ENCODE measurements at places on chromosomes 3 and 15.

- DNase-seq = no peak
Observed at GRCh38 chr3:40170395-40170794, 139.1 kb upstream of the EIF1B start.

DNA sequence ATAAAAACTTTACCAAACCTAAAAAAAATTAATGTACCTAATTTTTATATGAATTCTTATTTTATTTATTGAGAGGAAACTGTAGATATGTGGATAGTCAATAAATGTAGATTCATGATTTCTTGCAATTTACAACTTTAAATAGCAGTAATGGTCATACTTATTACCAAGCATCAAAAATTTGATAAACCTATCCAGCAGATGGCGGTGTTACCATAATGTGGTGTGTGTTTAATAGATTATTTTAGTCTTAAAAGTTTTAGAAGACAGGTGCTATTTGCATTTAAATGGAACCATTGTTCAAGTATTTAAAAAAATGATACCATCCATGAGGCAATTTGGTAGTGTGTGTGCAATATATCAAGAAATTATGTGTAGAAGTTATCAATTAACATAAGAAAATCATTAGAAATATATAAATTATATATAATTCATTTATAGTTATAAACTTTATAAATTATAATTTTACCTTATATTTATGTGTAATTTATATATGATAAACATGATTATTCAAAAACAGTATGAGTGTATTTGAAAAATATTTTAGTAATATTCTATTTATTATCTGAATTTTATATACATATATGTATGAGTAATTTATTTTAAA, 176.0 kb upstream of the BCHE start:
- peak; percentile 46 for DNase-seq

DNA sequence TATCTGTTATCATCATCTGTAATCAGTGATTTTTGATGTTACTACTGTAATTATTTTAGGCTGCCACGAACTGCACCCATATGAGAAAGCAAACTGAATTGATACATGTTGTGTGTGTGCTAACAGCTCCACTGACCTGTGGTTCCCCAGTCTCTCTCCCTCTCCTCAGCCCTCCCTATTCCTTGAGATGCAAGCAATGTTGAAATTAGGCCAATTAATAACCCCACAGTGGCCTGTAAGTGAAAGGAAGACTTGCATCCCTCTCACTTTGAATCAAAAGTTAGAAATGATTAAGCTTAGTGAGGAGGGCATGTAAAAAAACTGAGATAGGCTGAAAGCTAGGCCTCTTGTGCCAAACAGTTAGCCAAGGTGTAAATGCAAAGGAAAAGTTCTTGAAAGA, 218.6 kb upstream of the LRRFIP2 start:
- DNase-seq = no peak

GRCh38 chr15:29952225-29952624, 130.0 kb upstream of the TJP1 start:
- DNase-seq = no peak

GRCh38 chr3:130299531-130299930, 45.9 kb upstream of the COL6A5 start:
- no peak for DNase-seq

DNA sequence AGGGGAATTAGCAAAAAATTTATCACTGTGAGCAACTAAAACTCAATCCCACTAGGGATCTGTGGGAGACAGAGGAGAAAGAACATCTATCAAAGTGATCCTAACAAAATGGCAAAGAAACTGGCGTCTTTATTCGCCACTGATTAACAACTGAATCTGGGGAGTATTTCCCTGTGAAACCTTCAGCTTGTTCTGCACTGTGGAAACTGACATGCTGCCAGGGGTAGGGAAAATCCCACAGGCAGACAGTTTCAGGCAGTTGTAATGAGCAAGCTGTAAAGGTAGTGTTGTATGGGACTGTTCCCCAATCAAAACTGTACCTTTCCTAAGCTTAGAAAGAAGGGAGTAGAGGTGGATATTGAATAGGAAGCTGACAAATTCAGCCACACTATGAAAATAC, 611.7 kb downstream of the VGLL3 start:
- no peak for DNase-seq

DNA sequence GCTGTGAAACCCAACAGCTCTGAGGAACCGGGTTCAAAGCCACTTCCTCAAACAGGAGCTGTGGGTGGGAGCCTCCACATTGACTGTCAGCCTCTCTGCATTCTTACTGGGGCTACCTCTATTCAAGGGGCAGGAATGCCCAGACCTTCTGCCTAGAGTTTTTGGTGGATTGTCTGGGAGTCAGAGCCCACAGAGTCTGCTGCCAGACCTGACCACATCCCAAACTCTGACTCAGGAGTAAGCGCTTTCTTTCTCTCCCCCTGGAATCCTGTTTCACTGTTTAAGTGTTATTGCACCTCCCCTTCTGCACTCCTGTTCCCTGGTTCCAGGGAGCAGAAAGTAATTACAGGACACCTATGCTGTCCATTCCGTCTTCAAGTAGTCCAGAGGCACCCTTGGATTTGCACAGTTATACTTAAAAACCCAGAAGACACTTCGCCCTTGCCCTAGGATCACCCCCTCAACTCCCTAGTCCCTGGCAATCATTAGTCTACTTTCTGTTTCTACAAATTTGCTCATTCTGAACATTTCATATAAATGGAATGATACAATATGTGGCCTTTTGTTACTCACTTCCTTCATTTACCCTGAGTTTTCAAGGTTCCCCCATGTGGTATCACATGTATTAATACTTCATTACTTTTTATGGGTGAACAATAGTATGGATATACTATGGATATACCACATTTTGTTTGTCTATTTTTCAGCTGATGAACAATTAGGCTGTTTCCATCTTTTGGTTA, 37.9 kb upstream of the TJP1 start:
- peak; percentile 62 for DNase-seq

GRCh38 chr3:43461345-43461744, 160.5 kb downstream of the ANO10 start:
- peak; percentile 24 for DNase-seq

DNA sequence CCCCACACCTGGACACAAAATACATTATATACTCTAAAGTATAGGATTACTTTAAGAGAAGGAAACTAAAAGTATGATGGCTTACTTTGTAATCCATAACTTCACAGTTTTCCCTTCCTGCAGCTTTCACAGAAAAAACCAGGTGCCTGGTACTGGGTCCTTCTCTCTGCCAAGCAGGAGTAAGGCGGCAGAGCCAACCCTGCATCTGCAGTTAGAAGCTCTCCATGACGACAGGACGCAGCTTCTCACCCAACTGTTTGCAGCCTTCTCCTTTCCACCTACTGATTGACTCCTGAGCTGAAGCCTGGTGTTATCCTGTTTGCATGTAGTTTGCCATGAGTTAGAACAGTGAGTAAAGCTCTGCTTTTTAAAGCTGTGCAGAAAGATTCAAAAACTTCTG, 6.7 kb downstream of the MRAS start:
- DNase-seq = no peak

- no peak for DNase-seq
Observed at GRCh38 chr3:16316847-16317560, 52.0 kb downstream of the OXNAD1 start.

- DNase-seq = no peak
Observed at GRCh38 chr3:132781922-132782321, 59.7 kb upstream of the NPHP3 start.

GRCh38 chr3:63142681-63143080, 135.4 kb upstream of the SYNPR start:
- no peak for DNase-seq

GRCh38 chr3:152177757-152178156, 91.0 kb upstream of the MBNL1 start:
- DNase-seq = no peak

GRCh38 chr3:188351648-188352047, 197.7 kb downstream of the LPP start:
- DNase-seq = no peak

DNA sequence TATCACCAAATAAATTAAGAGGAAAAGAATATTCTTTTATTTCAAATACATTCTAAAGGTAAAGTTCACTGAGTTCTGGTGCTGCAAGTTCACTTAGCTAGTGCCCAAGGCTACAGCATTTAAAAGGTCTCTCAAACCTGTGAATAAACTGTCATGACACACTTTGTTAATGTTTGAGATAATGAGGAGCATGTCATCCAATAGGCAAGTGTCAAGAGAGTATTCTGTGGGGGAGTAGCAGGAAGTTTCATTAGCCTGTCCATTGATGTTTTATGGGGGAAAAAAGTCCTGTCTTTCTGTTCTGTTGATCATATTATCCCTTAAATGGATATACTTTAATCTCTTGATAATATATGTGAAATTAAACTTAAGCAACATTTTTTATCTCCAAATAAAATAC, 4.0 kb downstream of the SPESP1 start:
- DNase-seq = peak; percentile 21

- DNase-seq = no peak
Observed at GRCh38 chr3:14943042-14943441, 4.3 kb upstream of the NR2C2 start.

GRCh38 chr15:90259524-90259923, 5.9 kb upstream of the NGRN start:
- DNase-seq = no peak

- DNase-seq = peak; percentile 52
Observed at GRCh38 chr3:114122027-114122709, 56.7 kb downstream of the DRD3 start.

GRCh38 chr3:53489787-53490458, 4.5 kb upstream of the CACNA1D start:
- DNase-seq = no peak

GRCh38 chr15:66483131-66483566, 14.4 kb downstream of the SNAPC5 start:
- no peak for DNase-seq

DNA sequence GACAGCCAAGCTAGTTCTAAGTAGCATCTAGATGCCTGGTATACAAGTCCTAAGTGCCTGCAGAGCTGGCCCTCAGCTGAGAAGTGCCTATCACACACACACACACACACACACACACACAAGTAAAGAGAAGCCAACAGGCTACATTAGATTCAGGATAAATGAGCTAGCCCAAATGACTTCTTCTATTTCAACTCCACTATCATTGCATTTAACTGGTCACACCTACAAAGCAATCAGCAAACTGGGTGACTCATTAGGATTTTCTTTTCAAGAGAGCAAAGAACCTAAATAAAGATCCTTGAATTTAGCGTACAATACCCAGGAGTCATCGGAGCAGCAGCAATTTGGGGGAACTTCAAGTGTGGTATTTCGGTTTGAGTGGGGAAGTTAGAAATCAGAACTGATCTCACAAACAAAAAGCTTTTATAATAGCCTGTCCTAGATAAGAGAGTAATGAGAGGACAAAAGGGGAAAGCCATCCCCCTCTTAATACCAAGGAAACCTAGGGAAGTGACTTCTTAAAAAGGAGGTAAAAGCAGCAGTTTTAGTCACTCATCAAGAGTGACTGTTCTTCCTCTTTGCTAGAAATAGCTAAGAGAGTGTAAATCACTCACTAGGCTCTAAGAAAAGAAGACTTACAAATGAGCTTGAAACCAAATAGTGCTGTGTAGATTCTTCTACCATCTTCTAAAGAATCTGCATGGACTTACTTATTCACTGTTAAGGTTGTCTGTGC, 112.7 kb downstream of the TNIK start:
- no peak for DNase-seq

DNA sequence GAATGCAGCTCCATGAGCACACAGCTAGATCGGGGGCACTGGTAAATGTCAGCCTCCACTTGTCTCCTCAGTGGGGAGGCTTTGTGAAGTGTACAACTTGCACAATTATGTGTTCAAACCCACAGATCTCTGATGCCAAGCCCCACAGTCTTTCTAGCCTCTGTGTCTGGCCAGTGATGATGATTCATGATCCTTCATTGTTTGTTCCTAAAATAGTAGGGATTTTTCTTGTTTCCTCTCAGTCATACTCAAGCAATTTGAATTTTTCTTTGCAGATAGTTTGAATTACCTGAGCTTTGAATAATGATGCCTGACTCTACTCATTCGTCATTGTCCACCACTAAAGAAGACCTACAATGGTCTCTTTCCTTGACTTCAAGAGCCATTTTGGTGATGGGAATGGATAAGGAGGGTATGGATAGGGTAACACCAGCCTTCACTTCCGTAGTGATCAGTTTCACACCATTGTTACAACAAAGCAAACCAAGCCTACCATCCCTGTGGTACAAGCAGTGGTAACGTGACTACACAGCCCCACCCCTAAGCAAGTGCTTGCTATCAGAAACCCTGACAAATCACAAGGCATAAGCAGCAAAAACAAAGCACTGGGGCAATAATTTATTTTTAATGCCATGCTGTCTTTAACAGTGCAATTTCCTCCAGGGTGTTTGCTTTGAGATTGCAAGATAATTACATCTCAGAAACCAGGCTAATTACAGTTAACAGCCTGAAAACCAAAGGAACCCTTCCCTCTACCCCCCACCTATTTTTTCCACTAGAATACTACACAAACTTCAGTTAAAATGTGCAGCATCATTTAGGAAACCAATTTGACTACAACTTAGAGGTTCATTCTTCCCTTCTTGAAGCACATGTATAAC, 114.1 kb upstream of the PPP2R3A start:
- no peak for DNase-seq

- peak; percentile 29 for DNase-seq
Observed at GRCh38 chr15:72197460-72198355, at the start of gene GRAMD2A. TSS of gene GRAMD2A (minus strand) at chr15:72197787.

DNA sequence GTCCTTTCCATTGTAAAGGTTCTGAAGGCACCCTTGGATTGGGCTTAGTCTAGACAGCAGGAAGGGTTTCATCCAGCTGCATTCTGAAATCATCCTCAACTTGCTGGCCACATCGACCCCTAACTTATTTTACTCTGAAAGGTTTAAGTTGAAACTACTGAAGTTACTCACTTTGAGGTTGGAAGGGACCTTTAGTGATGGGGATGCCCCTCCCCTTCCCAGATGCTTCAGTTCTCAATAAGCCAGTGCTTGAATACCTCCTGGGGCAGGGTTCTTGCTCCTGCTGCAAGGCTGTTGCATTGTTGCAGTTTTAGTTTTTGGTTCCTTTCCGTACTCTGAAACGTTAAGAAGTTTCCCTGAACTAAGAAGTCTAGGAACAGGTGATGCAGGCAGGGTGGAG, 26.4 kb downstream of the FGD5 start:
- DNase-seq = no peak

DNA sequence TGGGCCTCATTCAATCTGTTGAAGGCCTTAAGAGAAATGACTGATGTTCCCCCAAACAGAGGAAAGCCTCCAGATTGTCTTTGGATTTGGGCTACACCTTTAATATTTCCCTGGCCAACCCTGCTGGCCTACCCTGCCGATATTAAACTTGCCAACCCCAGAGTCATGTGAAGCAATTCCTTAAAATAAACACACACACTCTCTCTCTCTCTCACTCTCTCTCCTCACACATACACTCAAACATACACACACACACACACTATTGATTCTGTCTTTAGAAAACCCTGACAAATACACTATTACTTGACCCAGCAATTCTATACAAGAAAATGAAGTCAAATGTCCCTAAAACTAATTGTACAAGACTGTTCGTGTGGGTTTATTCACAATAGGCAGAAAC, 109.9 kb upstream of the ST8SIA2 start:
- DNase-seq = no peak
